Nephron progenitor cell (in vitro differentiated cells): ENCODE measurements at places on chromosomes 2 and 18.

GRCh38 chr2:177830881-177831386, 241.6 kb downstream of the PDE11A start:
- no peak for DNase-seq

- peak; percentile 82 for DNase-seq
Observed at GRCh38 chr2:219497495-219498279, 1.0 kb upstream of the GMPPA start.

- no peak for DNase-seq
Observed at GRCh38 chr2:74707837-74708236, 53.8 kb downstream of the SEMA4F start.

DNA sequence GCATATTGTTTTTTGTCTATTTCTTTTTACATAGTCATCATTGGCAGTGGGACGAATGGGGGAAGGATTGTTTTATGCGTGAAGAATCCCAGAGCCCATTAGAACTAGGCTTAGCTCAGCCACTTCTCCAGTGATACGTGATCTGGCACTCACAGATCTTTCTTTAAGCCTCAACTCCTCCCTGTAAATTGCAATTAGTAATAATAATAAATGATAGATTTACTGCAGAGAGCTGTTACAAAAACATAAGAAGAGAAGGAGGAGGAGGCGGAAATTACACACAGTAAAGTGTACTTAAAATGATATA, 629.3 kb downstream of the NRXN1 start:
- DNase-seq = no peak

DNA sequence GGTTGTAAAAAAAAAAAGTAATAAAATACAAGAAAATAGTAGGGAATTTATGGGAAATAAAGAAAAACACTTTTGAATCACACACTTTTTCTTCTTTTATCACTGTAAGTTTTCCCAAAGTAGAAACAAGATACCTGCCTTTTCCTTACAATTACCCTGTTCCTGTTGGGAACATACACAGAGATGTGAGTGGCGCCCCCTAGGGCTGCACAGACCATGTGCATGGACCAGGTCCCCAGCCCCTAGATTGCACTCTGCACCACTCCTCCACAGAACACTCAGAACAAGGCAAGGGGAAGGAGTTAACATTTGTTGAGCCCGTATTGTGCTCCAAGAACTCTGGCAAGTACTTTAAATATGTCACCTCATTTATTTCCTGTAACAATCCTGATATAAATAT, 118.7 kb upstream of the NRP2 start:
- no peak for DNase-seq

DNA sequence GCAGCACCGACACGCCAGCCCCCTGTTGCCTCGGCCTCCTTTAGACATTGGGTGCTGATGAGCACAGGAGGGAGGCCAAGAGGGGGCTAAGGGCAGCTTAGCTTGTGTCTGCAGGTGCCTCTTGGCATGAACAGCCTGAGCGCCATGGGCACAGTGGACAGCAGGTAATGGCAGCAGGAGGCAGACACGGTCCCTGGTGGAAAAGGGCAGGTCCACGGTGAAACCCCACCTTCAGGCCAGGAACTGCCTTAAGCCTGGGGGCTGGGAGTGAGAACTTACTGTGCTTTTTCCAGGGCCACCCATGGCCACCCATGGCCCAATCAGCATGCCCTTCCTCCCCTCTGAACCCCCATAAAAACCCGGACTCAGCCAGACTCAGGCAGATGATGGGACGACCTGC, 633.4 kb upstream of the TMEFF2 start:
- no peak for DNase-seq

GRCh38 chr2:17620841-17621240, 80.3 kb downstream of the VSNL1 start:
- DNase-seq = no peak

DNA sequence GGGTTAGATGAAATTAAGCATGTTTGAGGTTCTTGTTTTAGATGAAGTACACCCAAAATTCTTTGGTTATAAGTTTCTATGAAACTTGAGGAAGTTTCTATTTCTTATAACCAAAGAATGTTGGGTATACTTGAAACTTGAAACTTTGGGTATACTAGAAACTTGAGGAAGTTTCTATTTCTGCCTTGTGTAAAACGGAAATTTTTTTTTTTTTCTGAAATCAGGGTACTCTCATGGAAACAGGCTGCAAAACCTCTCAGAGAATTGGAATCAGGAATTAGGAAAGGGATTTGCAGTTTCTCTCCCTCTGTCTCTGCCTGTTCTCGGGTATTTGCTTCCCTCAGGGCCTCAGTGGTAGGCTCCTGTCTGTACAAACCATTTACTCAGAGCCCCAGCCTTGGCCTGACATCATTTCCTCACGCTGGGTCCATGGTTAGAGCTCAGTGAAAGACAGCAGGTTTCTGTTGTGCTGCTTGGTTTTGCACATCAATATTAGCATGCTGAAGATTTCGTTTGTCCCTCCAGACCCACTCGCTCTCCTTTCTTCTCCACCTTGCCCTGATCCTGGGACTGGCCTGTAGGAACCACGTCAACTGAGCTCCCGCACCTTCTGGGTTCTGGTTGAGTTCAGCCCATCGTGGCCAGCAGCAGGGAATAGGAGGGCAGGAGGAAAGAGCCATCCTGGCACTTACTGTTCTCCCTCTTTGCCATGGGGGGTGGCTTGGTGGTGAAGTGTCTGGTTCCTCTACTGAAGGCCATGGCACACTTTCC, 106.4 kb downstream of the POLR1A start:
- no peak for DNase-seq

GRCh38 chr2:146927080-146927711, 917.6 kb upstream of the ACVR2A start:
- peak; percentile 57 for DNase-seq
